ENCODE measurements at places on chromosomes 1 and 21.

GRCh38 chr1:94660994-94661393 lies 119.4 kb upstream of the F3 start:
- DNase-seq = no peak

DNA sequence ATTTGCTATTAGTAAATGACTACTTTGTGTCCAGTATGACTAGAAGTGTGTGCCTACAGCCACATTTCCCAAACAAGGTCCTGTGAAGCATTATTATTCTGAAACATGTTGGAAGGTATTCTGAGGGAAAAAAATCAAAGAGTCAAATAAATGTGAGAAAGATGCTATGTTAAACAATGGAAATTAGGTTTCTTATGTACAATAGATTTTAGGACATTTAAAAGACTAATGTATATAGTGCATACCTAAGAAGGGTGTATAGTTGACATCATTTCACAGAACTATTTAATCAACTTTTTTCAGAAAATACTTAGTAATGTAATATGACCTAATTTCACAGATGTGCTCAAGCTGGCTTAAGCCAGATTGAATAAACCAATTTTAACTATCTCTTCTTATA lies 582.5 kb downstream of the USP25 start:
- DNase-seq = no peak

- no peak for DNase-seq
Measured at GRCh38 chr1:35062518-35063196, 16.5 kb upstream of the ZMYM1 start.

DNA sequence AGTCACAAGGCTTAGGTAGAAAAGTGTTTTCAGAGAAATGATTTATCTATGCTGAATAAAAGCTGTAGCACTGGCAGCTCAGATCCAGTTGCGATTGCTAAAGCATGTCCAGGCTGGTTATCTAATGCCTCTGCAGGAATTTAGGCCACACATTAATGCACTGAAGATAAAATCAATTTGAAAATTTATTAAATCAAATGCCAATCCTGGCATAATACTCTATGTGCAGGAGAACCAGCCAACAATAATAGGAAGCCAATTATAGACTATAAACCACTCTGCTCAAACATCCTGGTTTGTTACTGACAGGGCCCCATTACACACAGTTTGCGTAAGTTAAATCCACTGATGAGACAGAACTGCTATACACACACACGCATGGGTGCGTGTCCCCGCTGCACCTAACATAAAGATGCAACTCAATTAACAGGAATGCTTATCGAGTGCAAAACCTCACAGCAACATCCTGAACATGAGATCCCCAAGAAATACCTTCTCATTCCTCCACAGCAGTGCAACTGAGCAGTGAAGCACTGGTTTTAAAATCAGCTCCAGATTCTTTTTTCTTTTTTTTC lies 40.6 kb downstream of the PTP4A2 start:
- no peak for DNase-seq

DNA sequence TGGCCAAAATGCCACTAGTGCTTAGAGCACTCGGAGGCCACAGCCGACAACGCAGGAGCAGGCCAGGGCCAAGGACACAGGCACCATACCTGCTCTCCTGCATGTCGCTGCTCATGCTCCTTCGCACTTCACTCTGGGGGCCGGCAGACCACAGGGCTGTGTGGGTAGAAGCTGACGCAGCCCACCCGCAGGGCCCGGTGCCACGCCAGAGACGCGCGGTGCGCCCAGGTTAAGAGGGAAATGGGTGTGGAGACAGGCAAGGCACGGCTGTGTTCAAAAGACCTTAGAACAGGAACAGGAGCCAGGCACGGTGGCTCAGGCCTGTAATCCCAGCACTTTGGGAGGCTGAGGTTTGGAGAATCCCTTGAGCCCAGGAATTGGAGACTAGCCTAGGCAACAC lies 13.6 kb upstream of the PRDM15 start:
- no peak for DNase-seq
